ENCODE measurements at places on chromosomes 16 and 17. TPM values are rescaled to one million over a fixed set of nuclear protein-coding genes. Genes with fewer than 3 reads are reported as not detected.

Gene USP43
- 2.9 TPM for polyA plus RNA-seq

Gene CMTM1
- 2.0 TPM for polyA plus RNA-seq

Gene CCL17
- polyA plus RNA-seq, result 39.3 TPM

Gene FBXO39
- polyA plus RNA-seq, result 0.32 TPM

Gene USP36
- polyA plus RNA-seq, result 33.3 TPM

Gene VTN
- polyA plus RNA-seq, result 1.3 TPM

Gene TNFSF13
- polyA plus RNA-seq, result 86.0 TPM

Gene DHX58
- 35.1 TPM for polyA plus RNA-seq

Gene IGSF6
- 41.9 TPM for polyA plus RNA-seq

Gene SLC9A5
- 1.2 TPM for polyA plus RNA-seq

Gene CHMP1A
- 61.3 TPM for polyA plus RNA-seq

Gene MFSD11
- 19.5 TPM for polyA plus RNA-seq

Gene AOC3
- 55.6 TPM for polyA plus RNA-seq

Gene CAMKK1
- 11.0 TPM for polyA plus RNA-seq

Gene KRTAP4-5
- not detected for polyA plus RNA-seq

Gene LYRM9
- 7.9 TPM for polyA plus RNA-seq

Gene SHBG
- polyA plus RNA-seq, result 0.16 TPM

Gene IKZF3
- polyA plus RNA-seq, result 1.4 TPM

Gene CTRB1
- 0.33 TPM for polyA plus RNA-seq

Gene STX1B
- 0.49 TPM for polyA plus RNA-seq

Gene SLC13A2
- polyA plus RNA-seq, result 0.02 TPM

Gene C17orf78
- polyA plus RNA-seq, result not detected

Gene ARHGDIG
- 0.26 TPM for polyA plus RNA-seq

Gene MAPT
- polyA plus RNA-seq, result 0.27 TPM

Gene ASB16
- polyA plus RNA-seq, result 0.10 TPM

Gene HIRIP3
- polyA plus RNA-seq, result 18.4 TPM

Gene PPY
- not detected for polyA plus RNA-seq

Gene LPO
- polyA plus RNA-seq, result 0.26 TPM

Gene CD300H
- polyA plus RNA-seq, result 11.9 TPM

Gene RNF227
- 4.1 TPM for polyA plus RNA-seq

Gene RGS9
- 2.1 TPM for polyA plus RNA-seq

Gene G6PC1
- not detected for polyA plus RNA-seq

Gene SLC52A1
- 0.71 TPM for polyA plus RNA-seq

Gene C16orf96
- 0.03 TPM for polyA plus RNA-seq

Gene CHRNE
- polyA plus RNA-seq, result 0.61 TPM

Gene ZFP3
- polyA plus RNA-seq, result 2.6 TPM

Gene BFAR
- 48.4 TPM for polyA plus RNA-seq

Measured in lung (tissue), 17 donors.